ENCODE measurements at places on chromosomes 5 and 9.

- no peak for DNase-seq
These were observed 195.8 kb upstream of the TBCA start for GRCh38 chr5:77971776-77972468.

DNA sequence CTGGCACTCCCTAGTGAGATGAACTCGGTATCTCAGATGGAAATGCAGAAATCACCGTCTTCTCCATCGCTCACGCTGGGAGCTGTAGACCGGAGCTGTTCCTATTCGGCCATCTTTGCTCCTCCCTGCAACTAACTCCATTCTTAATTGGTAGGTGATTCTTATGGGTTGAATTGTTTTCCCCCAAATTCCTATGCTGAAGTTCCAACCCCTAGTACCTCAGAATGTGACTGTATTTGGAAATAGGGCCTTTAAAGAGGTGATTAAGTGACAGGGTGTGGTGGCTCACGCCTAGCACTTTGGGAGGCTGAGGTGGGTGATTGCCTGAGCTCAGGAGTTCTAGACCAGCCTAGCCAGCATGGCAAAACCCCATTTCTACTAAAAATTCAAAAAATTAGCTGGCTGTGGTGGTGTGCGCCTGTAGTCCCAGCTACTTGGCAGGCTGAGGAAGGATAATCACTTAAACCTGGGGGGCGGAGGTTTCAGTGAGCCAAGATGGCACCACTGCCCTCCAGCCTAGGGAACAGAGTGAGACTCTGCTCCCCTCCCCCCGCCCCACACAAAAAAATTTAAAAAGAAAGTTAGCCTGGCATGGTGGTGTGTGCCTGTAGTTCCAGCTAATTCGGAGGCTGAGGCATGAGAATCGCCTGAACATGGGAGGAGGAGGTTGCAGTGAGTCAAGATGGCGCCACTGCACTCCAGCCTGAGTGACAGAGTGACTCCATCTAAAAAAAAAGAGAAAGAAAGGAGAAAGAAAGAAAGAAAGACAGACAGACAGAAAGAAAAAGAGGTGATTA lies 25.2 kb upstream of the FOCAD start:
- no peak for DNase-seq

- DNase-seq = no peak
These were observed 14.3 kb upstream of the SH3RF2 start for GRCh38 chr5:145922059-145922458.

DNA sequence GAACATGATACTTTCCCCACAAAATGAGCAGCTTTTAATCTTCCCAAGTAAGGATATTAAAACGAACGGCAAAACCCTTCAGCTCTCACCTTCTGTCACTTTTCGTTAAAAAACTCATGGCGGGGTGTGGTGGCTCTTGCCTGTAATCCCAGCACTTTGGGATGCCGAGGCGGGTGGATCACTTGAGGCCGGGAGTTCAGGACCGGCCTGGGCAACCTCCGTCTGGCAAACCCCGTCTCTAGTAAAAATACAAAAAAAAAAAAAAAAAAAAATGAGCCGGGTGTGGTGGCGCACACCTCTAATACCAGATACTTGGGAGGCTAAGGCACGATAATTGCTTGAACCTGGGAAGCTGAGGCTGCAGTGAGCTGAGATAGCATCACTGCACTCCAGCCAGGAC lies 902 bp downstream of the TMED9 start:
- DNase-seq = no peak

DNA sequence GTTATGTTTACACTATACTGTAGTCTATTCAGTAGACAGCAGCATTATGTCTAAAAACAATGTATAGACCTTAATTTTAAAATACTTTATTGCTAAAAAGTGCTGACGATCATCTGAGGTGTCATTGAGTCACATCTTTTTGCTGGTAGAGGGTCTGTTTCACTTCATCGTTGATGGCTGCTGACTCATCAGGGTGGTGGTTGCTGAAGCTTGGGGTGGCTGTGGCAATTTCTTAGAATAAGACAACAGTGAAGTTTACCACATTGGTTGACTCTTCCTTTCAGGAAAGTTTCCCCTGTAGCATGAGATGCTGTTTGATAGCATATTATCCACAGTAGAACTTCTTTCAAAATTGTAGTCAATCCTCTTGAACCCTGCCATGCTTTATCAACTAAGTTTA lies 150.3 kb downstream of the FBXL7 start:
- no peak for DNase-seq

- DNase-seq = no peak
These were observed 20.2 kb downstream of the DAB2IP start for GRCh38 chr9:121671612-121672155.

GRCh38 chr5:18072600-18072999 lies 438.3 kb downstream of the TAF11L14 start:
- DNase-seq = no peak

DNA sequence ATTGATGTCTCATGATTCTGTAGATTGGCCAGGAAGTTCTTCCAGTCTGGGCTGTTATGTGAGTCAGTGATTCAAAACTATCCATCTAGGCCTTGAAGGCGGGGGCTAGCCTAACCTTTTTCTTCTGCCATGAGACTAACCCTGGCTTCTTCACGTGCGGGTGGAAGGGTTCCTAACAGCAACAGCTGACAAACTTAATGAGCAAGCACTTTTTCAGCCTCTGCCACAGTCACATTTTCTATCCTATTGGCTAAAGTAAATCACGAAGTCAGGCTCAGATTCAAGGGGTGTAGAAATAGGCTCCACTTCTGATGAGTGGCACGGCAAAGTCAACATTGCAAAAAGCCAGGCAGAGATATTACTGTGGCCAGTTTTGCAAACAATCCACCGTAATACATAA lies 68.4 kb downstream of the STK32A start:
- DNase-seq = no peak

GRCh38 chr9:134883040-134883782 lies 2.6 kb downstream of the FCN2 start:
- DNase-seq = no peak

GRCh38 chr5:2335125-2335732 lies 416.2 kb downstream of the IRX2 start:
- no peak for DNase-seq

GRCh38 chr9:117682955-117683710 lies 21.1 kb upstream of the TLR4 start:
- no peak for DNase-seq

DNA sequence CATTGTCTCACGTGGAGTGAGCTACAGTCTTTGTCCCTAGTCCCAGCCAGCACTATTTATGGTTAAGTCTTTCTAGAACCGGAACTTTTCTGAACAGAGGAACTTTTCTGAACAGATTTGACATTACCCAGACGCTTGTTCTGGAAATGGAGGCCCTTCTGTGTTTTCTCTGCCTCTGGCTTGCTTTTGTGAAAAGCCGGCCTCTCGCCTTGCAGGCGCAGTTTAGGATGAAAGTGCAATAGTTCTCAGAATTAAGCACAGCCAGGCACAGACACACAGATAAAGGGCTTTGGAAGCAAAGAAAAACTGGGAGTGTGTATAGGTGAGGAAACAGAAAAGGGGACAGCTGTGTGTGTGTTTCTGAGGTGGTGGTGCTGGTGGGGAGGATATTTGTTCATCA lies 5.9 kb downstream of the GDNF start:
- DNase-seq = no peak

- no peak for DNase-seq
These were observed at the start of gene PTGS1 for GRCh38 chr9:122370869-122371755. Gene PTGS1 (plus strand): TSS chr9:122371024. CDS start chr9:122371085, 61 bp downstream.

DNA sequence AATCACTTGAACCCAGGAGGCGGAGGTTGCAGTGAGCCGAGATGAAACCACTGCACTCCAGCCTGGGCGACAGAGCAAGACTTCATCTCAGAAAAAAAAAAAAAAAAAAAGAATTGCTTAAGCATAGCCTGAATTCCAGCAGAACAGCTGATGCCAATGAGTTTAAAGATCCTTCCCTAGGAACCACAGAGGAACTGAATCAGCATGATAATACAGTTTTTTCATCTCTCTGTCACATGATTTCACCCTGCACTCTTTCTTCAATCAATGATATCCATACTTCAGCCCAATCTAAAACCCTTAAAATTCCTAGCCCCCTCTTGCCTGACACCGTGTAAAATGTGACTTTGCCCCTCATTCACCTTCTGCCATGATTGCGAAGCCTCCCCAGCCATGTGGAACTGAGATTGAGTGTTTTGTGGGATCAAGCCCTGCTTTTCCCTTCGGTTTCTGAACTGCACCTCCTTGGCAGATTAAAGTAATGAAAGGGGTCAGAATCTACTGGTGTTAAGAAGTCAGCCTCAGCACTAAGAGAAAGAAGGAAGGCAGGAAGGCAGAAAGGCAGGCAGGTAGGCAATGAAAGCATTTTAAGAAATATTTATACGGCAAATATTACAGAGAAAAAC lies 20.9 kb upstream of the DMXL1 start:
- no peak for DNase-seq

- no peak for DNase-seq
These were observed 21.1 kb upstream of the EXOC3 start for GRCh38 chr5:421901-422300.

DNA sequence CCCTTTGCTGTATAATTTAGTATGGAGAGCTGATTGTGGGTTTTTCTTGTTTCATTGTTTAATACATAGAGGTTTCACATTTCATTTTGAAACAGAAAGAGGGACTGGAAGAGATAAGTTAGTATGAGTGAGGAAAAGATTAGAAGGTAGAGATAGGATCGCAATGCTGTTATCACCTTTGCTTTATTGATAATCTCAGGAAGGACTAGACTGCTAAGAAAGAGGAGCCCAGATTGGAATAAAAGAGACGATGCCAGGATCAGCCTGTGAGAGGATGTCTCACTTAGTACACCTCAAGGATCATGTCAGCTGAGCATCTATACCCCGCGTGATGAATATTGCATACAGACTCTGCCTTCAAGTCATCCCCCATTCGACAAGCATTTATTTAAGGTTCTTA lies 178.0 kb upstream of the DMAC1 start:
- DNase-seq = no peak

GRCh38 chr5:34657274-34657921 lies 1.3 kb downstream of the RAI14 start:
- no peak for DNase-seq

- no peak for DNase-seq
These were observed 21.5 kb downstream of the FAM151B start for GRCh38 chr5:80509362-80509761.

DNA sequence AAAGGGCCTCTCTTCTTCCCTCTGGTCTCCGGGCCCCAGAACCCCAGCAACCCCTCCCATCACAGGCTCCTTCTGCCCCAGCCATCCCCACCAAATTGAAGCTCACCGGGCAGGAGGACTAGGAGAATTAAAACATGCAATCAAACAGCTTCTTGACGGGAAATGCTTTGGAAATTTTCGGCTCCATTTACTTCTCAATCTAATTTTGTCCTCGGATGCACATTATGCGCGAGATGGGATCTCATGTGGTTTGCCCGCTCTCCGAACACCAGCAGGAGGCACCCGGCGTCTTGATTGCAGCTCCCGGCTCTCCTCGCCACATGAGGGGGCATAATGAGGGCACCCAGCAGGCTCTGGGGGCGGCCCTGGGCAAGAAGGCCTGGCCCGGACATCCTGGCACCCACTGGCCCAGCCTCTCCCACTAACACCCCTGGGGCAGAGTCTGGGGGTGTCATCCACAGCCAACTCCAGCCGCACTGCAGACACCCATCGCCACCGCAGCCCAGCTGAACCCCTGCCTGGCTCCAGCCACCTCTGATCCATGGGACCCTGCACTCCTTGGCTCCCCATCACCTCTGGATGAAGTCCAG lies 135.5 kb downstream of the PAX5 start:
- no peak for DNase-seq

- DNase-seq = no peak
These were observed 290.8 kb upstream of the MPDZ start for GRCh38 chr9:13570068-13570974.

DNA sequence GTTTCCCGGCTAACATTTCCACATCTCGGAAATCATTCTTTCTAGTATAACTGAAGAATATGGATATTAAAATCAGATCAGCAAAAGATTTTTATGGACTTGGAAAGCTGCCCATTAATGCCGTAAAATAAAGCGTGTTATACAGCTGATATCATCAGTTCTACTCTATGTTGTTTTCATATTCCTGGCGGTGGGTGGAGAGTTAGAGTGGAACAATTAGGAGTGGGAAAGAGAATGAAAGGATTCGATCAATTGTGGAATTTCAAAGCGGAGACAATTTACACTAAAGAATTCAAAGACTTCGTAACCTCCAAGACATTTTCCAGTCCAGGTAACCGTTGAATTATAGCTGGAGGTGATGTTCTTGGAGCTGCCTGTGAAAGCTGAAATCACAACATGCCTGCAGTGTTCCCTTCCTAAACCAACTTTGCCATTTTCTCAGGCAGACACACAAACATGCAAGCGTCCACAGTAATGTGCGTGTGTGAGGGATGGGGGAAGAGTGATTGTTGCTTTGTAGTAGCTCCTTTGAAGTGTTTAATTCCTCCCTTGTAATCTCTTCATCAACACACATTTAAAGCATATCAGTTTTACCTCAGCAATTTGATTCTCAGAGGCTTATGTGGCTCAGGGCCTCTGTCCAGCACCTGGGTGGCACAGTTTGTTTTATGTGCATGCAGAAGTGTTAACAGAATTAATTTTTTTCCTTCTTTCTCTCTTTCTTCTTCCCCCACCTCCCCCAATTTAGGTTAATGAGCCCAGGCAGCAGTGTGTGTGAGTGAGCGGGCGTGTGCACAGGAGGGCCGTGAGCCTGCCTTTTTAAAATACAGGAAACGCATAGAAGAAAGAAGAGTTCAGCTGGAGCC lies 544.1 kb downstream of the RAB3C start:
- DNase-seq = no peak

DNA sequence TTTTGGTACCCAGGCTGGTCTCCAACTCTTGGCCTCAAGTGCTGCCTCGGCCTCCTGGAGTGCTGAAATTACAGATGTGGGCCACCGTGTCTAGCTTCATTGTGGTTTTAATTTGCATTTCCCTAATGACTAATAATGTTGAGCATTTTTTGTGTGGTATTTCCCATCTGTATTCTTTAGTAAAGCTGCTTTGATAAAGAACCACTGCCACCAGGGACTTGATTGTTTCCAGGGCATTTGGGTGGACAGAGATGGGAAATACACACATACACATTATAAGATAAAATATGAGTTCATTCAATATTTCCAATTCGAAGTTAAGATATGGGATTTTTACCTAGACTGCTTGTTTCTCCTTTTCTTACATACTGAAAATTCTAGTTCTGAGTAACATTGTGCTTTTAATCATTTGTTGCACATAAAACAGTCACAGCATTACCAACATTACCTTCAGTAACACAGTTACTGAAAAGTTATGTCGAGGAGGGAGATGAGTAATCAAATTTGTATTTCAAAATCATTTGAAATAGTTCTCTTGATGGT lies 28.9 kb downstream of the HABP4 start:
- DNase-seq = no peak

- DNase-seq = no peak
These were observed 63.2 kb upstream of the FSTL4 start for GRCh38 chr5:133675376-133676154.

DNA sequence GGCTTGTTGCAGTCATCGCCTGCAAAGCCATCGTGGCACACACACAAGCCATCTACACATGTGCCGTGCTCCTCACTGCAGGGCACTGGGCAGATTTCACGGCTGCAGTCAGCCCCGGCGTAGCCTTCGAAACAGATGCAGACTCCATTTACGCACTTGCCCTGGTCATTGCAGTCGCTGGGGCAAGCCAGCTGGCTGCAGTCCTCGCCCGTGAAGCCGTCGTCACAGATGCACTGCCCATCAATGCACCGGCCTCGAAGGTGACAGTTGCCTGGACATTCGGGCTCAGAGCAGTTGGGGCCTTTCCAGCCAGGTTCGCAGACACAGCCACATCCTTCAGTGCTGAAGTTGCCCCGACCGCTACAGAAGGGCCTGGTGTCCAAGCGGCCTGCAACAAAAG lies 31.1 kb downstream of the TNC start:
- DNase-seq = no peak

GRCh38 chr5:50958852-50959457 lies 292.5 kb downstream of the PARP8 start:
- peak; percentile 8 for DNase-seq
